BJ (cell line): ENCODE measurements at places on chromosomes 6 and 20.

GRCh38 chr6:75691012-75691411 lies 58.0 kb upstream of the MYO6 start:
- no peak for DNase-seq

DNA sequence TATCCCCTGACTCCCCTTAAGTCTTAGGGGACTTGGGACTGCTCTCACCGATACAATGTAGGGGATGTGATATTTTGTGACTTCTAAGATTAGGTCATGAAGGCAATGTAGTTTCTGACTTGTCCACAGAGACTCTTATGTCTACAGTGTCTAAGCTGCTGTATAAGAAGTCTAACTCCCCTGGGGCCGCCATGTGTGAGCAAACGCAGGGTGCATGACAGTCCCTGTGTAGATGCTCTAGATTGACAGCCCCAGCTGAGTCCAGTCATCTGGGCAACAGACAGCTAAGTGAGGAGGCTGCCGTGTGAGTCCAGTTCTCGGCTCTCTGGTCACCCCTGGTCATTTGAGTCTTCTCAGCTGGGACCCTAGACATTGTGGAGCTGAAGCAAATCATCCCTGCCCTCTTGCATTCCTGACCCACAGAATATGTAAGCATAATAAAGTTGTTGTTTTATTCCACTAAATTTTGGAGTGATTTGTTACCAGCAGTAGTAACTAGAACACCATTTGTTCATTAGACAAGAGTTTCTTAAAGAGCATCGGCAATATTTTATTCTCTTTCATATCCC lies 743.3 kb upstream of the CHD6 start:
- no peak for DNase-seq

DNA sequence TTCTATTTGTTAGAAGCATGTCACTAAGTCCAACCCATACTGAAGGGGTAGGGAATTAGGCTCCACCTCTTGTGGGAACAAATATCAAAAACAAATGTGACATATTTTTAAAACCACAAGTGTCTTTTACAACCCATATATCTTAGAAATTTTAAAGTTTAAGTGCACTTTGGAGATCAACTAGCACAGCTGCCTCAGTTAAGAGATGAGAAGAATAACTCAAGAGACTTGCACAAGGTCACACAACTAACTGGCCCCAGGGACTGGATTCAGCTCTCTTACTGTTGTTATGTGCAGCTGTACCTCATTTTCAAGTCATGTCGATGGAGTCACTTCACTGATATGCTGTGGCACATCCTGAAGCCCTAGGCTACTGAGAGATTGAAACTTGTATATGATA lies 102.9 kb upstream of the BMP2 start:
- DNase-seq: no peak

DNA sequence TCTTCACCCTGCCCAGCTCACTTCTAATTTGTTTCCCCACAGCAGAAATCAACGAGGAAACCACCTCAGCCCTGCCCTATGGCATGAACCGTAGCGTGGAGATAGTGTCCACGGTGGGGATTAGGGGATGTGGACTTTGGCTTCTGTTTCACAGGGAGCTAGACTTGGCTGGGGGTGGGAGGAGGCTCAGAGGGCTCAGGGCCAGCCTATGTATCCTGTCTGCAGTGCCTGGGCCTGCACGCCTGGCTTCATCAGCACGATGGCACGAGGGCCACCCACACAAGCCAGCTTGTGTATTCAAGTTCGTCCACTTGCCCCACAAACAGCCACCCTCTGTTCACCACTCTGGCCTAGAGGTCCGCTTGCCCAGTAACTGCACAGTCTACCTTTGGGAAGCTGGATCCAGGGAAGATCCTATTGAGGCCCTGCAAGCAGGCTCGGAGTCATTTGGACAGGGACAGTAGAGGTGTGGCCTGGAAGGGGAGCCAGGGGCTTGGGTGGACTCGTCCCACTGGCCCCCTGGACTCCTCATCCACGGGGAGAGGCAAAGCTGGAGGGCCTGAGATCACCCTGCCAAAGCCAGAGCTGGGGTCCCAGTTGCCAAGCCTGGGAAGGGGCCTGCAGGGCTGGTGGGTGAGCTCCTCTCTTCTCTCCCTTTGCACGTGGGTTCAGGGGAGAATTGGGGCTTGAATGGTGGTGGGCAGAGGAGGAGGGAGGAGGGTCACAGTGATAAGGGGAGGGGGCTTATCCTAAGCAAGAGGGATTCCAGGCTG lies 38.0 kb upstream of the FAM83D start:
- DNase-seq: no peak

GRCh38 chr6:119466226-119466625 lies 116.7 kb upstream of the MAN1A1 start:
- DNase-seq: no peak

DNA sequence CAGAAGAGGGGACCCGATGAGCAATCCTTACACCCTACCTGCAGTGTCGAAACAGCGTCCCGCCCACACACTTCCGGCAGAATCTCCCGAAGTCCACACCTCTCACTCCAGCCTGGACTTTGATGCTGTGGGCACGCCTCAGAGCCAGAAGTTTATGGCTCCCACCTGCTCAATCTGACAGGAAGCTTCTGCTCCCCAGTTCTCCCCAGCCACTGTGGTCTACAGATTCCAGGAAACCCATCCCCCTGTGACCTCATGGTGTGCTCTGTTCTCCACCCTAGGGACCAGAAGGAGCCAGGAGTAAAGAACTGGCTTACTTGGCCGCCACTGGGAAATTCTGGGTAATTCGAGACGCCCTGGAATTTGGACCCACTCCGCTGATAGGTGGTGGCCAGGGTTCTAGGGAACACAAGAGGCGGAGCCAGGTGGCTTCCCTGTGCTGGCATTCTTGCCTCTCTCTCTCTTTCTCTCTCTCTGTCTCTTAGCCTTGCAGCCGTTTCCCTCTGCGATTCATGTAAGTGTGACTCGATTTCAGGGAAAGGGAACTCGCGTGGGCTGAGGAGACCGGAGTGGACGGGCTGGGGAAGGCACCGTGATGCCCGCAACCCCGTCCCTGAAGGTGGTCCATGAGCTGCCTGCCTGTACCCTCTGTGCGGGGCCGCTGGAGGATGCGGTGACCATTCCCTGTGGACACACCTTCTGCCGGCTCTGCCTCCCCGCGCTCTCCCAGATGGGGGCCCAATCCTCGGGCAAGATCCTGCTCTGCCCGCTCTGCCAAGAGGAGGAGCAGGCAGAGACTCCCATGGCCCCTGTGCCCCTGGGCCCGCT lies at the start of gene TRIM15:
Gene TRIM15, plus strand, starts transcription at position 457 of the 828 bp plus-strand sequence. Its CDS starts 139 bp downstream, at position 596.
- DNase-seq: no peak

- no peak for DNase-seq
Measured at GRCh38 chr6:133408543-133408942, 167.4 kb downstream of the EYA4 start.

GRCh38 chr6:118931436-118931835 lies 3.5 kb downstream of the MCM9 start:
- DNase-seq: no peak

GRCh38 chr6:29490055-29490454 lies 2.3 kb upstream of the MAS1L start:
- no peak for DNase-seq

DNA sequence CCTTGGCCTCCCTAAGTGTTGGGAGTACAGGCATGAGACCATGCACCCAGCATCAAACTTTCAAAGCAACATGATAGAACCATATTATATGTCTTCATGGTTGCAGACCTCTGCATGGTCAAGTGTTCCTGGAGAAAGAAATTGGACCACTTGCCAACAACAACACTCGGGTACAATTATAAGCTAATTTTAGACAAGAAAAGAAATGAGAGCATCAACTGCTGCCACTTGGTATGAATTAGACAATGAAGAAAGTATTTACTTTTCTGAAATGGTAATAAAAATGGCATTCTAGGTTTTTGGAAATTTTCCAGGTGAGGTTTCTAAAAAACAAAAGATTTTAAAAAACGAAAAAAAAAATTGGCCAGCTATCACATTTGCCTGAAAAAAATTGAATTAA lies 7.7 kb upstream of the PM20D2 start:
- DNase-seq: no peak

DNA sequence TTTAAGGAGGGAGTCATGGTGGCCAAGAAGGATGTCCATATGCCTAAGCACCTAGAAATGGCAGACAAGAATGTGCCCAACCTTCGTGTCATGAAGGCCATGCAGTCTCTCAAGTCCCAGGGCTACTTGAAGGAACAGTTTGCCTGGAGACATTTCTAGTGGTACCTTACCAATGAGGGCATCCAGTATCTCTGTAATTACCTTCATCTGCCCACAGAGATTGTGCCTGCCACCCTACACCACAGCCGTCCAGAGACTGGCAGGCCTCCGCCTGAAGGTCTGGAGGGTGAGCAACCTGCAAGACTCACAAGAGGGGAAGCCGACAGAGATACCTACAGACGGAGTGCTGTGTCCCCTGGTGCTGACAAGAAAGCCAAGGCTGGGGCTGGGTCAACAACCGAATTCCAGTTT lies 115.0 kb downstream of the HFE start:
- DNase-seq: no peak

GRCh38 chr20:44009679-44009992 lies 95.0 kb downstream of the TOX2 start:
- DNase-seq: no peak

GRCh38 chr6:143127941-143128680 lies 67.4 kb downstream of the AIG1 start:
- no peak for DNase-seq

- no peak for DNase-seq
Measured at GRCh38 chr6:110090876-110091275, 88.6 kb downstream of the WASF1 start.

DNA sequence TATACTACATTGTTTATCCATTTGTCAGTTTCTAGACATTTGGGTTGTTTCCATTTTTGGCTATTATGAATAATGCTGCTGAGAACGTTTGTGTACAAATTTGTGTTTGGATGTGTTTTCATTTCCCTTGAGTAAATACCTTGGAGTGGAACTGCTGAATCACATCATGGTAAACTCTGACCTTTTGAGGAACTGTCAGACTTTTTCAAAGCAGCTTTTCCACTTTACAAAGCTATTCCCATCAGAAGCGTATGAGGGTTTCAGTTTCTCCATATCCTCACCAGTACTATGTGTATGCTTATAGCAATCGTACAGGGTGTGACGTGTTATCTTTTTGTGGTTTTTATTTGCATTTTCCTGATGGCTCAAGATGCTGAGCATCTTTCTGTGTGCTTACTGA lies 103.7 kb downstream of the MYO6 start:
- no peak for DNase-seq

- no peak for DNase-seq
Measured at GRCh38 chr6:155383913-155384312, 69.6 kb upstream of the TFB1M start.
